ENCODE measurements at places on chromosomes 2 and 18.

DNA sequence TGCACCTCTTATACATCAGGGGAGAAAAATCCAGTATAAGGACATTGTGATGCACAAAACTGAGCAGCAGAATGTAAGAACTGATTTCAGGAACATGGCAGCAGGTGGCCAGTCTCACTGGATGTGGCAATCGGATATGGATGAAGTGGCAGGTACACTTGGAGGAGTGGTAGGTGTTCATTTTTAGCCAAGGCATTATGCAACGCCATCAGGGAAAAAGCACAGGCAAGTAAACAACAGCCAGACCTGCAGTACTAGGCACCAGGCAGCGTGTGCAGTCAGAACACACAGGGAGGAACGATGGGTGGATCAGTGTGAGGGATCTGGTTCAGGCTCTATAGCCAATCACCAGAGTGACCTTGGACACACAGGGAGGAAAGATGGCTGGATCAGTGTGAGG lies 77.4 kb upstream of the GCFC2 start:
- DNase-seq, result no peak

- DNase-seq, result no peak
Measured at GRCh38 chr2:225233234-225233633, 166.3 kb upstream of the NYAP2 start.

DNA sequence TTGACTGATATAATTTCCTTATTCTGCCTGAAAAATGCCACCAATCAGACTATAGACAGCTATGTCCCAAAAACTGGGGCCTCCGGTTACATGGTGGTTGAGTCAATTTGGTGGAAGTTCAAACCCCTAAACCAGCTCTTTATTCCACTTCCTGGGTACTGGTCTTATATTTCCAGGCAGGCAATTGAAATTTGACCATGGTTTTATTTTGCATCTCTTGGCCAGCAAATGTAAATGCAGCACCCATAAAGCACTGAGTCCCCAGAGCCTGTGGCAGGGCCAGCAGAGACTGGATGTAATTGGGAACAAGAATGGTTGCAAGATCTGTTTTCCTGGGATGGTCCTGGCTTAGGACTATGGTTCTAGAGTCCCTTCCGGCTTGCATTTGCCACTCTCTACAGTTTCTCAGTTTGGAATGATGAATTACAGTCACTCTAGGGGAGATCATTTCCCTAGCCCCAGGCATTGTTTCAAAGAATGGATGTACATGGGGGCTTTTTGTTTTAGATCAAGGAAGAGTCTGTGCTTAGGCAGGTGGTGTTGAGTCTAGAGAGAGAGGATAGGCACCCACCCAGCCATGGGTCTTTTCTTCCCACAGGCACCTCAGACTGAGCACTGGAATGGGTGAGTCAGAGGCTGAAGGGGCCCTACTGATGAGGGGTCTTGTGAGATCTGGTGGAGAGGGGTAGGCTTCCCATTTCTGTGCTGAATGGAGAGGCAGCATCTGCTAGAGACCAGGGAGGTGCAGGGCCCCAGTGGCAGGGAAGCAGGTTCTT lies 108.4 kb upstream of the CDC42EP3 start:
- no peak for DNase-seq

DNA sequence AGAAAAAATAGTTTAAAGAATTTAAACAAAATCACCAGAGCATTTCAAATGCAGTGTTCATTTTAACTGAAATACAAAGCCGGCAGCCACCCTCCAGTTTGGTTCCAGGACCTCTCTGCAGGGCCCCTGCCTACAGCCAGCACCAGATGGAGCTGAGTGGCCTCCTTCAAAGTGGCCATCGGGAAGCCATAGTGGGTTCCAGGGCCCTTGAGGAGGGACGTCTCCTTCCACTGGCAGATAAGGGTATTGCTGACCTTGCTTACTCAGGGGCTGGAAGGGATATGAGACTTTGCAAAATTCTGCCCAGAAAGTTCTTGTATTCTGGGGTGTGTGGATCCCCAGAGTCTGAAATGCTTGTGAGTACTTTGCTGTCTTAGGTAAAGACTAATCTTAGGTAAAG lies 205.2 kb upstream of the APCDD1 start:
- DNase-seq, result no peak

- no peak for DNase-seq
Measured at GRCh38 chr2:46438794-46439193, 40.6 kb upstream of the TMEM247 start.

DNA sequence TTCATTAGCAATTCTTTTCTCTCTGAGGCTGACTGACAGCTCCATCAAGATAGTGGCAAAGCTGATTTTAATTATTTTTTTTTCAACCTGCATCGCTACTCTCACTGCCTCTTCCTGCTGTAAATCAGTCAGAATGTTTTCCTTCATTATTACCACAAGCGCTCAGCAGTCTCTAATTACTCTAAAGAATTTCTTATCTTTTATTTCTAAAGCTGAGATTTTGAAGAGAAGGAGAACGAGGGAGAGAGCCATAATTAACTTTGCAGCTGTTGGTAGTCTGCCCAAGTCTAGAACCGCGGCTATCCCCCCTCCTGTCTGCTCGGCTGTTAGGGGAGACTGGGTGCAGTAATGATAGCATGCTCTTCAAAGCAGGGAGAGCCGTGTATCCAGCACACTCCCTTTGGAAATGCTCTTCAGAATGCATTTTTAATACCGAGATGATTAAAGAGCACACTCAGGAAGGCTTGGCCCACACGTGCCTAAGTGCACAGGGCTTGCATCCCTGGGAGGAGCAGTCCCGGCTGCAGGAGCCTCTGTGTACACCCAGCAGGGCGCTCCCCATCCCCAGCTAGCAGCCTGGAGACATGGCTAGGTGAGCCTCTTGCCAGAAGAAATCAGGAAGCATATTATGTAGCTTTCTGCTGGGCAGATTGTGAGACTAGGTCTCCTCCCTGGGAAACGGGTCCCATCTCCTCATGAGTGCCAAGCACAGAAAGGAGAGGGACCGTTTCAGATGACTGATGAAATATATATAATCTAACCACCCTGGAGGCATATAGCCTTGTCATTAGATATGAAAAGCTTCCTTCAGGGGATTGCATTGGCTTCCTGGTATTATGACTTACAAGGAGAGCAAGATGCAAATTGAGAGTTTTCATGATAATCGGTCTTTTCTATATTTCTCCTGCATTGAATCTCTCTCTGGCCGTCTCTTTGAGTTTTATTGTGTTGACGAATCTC lies 555.2 kb downstream of the CMPK2 start:
- DNase-seq, result no peak

- no peak for DNase-seq
Measured at GRCh38 chr2:183134016-183134415, 9.8 kb downstream of the NUP35 start.

DNA sequence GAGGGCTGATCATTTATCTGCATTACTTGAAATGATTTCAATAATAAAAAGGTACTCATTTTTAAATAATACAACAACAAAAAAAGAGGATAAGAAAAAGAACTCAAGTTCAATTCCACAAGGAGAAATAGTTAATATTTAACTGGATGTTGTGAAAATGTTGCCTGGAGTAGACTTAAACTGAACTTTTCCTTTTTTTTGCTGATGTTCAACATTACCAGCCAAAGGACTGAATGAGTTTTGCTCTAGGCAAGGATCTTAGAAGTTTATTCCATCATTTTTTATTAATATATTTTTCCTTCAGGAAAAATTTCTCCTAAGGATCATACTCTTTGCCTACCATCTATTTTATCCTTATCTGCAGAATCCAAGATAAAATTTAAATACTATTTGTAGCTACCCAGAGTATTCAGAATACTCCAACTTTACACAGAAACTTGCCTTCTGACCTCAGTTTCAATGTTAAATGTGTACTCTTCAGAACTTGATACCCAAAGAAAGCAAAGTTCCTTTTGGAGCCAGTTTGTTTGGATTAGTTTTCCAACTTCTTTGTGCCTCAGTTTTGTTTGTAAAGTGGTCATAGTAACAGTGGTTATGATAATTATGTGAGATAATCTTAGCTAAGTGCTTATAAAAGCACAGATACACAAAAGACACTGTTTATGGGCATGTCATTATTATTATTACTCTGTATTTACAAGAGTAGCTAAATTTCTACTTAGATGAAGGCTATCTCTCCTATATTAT lies 12.8 kb downstream of the CKAP2L start:
- DNase-seq, result no peak

DNA sequence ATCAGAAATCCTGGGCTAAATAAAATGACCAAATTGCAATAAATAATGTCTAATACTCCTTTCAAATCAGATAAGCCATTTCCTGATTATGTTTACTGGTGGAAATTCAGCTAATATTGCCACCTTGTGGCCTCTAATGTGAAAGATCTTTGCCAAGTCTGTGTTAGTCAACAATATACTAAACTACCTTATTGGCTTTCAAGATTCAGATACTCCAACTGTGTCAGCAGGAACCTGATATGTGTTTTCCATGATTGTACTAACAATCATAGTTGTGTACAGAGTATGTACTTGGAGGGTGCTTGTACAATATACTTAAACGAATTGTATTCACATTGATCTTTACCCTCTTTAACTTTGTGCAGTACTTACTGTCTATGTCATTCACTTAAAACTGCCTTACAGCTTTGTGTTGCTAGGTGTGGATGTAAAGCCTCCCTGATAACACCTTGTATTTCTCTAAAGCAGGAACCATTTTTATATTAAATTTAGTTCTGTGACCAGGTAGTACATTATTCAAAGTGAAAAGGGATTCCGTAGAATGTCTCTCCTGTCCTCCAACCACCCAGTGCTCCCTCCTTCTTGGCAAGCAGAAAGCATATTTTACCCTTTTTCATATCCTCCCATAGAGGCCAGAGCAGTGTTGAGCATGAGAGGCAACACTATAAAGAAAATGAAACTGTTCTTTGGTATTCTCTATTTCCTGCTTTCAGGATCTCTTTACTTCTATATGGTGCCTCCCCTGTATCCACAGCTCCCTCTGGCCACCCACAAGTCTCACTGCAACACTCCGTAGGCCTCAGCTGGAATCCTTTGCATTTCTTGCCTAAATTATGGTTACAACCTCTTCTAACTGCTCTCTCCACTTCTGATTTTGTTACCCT lies 75.2 kb upstream of the C2orf15 start:
- DNase-seq, result peak; percentile 12

DNA sequence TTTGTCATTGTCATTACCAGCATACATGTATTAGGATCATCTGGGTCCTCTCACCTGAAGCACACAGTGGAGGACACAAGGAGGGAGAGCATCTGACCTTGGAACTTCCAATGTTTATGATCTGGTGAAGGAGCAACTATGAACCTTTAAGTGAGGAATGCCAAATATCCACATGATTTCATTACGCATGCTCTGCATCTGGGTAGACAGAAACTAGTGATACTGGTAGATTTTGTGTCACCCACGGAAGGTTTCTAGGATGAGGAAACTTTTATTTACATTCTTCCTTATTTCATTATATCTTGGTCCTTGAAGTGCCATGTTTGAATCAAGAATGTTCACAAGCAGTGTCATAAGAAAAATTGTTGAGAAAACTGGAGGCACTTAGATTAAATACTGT lies 32.1 kb downstream of the SPC25 start:
- DNase-seq, result no peak

- DNase-seq, result no peak
Measured at GRCh38 chr2:60608679-60609078, 55.2 kb upstream of the BCL11A start.
